ENCODE measurements at places on chromosomes 13 and 19.

DNA sequence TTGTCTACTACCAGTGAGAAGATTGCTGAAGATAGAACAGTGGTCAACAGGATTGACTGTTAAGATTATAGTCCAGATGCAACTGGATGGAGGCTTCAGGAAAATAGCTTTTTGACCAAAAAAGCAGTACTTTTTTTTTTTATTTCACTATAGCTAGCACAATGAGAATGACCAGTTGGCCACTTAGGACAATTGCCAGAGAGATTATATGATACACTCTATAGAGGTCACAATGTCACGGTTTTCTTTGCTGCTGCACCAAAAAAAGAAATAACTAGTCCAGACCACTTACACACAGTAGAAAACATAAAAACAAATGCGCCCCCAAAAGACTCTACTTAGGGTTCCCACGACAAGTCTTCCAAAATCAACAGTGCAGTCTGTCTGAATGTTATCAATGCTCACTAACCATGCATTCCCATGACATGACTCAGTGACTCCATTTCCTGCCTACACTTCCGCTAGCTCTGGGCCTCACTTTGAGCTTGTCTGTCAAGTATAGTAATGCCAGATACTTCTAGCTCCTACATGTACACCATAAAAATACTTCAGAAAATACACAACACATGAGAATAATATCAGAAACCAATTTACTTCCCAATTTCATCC, 209.1 kb upstream of the STARD13 start:
- DNase-seq: no peak

- DNase-seq: no peak
These were observed 95.1 kb downstream of the DCT start for GRCh38 chr13:94384231-94384905.

DNA sequence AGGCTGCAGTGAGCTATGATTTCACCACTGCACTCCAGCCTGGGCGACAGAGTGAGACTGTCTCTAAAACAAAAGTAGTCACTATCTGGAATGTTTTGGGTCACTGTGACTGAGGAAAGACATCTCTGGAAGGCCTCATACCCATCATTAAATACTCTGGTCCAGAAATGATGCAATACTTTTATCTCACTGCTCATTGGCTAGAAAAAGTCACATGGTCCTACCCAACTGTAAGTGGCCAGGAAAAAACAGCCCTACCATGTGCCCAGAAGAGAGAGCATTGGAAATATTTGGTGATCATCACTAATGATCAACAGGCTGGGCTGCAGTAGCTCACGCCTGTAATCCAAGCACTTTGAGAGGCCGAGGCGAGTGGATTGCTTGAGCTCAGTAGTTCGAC, 29.8 kb downstream of the PNPLA6 start:
- DNase-seq: no peak

DNA sequence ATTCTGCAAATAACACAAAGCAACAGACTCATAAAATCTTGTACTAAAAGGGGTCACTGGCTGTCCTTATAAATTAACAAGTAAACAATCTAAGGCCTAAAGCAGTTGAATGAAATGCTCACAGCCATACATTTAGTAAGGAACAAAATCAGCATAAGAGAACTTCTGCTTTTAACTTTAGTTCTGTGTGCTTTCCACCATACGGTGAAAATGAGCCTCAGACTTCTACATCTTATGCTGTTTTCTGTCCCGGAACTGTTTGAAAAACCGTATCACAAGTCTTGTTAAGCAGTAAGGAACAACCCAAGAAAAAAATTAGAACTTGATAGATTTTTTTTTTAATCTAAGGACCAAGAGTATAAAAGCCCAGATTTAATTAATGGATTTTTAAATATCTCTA, 549.1 kb upstream of the MIR17HG start:
- no peak for DNase-seq

DNA sequence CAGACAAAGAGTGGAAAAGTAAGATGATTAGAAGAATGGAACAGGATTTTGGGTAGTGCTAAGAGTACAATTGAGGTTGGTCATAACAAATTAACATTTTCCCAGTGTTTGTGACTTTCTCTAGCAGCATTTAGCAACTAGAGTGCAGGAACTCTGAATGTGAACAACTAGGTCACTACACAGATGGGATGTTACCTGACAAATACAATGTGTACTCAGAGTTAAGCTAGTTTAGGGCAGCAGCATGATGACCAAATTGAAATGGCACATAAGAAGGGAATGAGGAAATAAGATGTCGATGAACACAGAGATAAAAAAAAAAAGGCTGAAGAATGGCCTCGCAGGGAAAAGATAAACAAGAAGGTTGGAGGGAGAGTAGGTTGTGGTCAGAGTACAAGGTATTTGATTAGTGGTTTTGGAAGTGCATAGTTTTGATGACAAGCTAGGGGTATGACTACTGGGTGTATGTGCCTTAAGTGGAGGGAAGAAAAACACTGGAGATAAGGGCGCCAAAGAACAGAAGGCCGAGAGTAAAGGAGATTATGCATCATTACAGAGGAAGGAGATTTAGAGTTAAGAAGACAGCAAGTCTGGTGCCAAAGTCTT, 381.1 kb downstream of the FGF14 start:
- no peak for DNase-seq

GRCh38 chr19:11322269-11323024, 17.0 kb downstream of the RAB3D start:
- DNase-seq: peak; percentile 53
